ENCODE measurements at places on chromosomes 7 and 10. TPM values are rescaled to one million over a fixed set of nuclear protein-coding genes. Genes with fewer than 3 reads are reported as not detected.
A peak's percentile ranks its signal among the peaks of the same experiment; 100 is the strongest.

The CALHM3 gene
- total RNA-seq: not detected

The GSTO2 gene
- total RNA-seq: 2.8 TPM

The SUGCT gene
- total RNA-seq: 3.3 TPM

GRCh38 chr7:1975581-1975980 is 257.2 kb downstream of the MAD1L1 start:
- H3K36me3 ChIP-seq: no peaks in the 10 kb centered on the region
- H3K4me3 ChIP-seq: no peak overlapping the region
- no peaks in the 10 kb centered on the region for H3K4me1 ChIP-seq
- H3K27ac ChIP-seq: no peak overlapping the region
- DNase-seq: no peak

DNA sequence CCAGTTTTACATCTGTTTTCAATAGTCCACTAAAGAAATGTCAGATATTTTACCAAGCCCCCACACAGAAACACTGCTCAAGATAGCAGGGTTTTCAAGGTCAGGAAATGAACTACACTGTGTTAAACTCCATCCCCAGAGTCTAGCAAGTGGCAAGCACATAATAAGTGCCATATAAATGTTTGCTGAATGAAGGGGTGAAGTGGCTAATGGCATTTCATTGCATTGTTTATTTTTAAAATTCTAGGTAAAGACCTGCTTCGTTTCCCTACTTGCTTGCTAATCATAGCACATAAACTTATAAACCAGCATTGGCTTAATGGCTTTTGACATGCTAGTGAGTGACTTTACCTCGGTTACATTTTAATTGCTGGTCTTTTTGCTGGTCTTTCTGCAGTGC is 322.6 kb downstream of the GRID1 start:
- DNase-seq: no peak
- H3K4me3 ChIP-seq: no peak overlapping the region
- no peaks in the 10 kb centered on the region for H3K27me3 ChIP-seq
- no peaks in the 10 kb centered on the region for H3K4me1 ChIP-seq
- no peaks in the 10 kb centered on the region for H3K36me3 ChIP-seq

DNA sequence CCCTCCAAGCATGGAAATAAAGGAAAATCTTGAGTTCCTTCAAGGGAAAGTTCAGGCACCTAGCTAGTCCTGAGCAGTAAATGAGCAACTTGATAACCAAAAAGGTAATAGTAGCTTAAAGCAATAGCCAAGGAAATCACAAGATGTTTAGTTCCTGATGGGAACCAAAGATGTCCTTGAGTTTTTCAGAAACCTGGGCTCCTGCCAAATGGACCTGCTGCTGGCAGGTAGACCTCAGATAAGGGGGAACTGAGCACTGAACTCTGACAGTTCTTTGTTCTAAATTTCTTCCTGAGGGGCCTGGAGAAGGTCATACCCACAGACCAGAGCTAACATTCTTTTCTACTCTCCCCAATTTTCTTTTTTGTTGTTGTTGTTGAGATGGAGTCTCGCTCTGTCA is 48.5 kb downstream of the TMEM130 start:
- no peak overlapping the region for H3K4me3 ChIP-seq
- H3K4me1 ChIP-seq: peaks cover 58% of the 10 kb centered on the region
- H3K27ac ChIP-seq: peak overlapping the region; percentile 99
- DNase-seq: no peak

GRCh38 chr7:29980151-29980550 is 9.4 kb downstream of the SCRN1 start:
- H3K4me3 ChIP-seq: no peak overlapping the region
- no peak overlapping the region for H3K27ac ChIP-seq
- H3K36me3 ChIP-seq: no peaks in the 10 kb centered on the region
- no peaks in the 10 kb centered on the region for H3K27me3 ChIP-seq

GRCh38 chr7:121744319-121744718 is 128.6 kb upstream of the PTPRZ1 start:
- no peaks in the 10 kb centered on the region for H3K27me3 ChIP-seq
- H3K4me3 ChIP-seq: no peak overlapping the region
- H3K4me1 ChIP-seq: no peaks in the 10 kb centered on the region

GRCh38 chr10:125015356-125015944 is 73.5 kb downstream of the ZRANB1 start:
- H3K4me3 ChIP-seq: peak overlapping the region; percentile 53
- H3K27me3 ChIP-seq: no peaks in the 10 kb centered on the region

GRCh38 chr7:148367731-148368475 is 222.7 kb upstream of the C7orf33 start:
- no peaks in the 10 kb centered on the region for H3K27me3 ChIP-seq
- no peak for DNase-seq
- no peak overlapping the region for H3K4me3 ChIP-seq
- no peak overlapping the region for H3K27ac ChIP-seq
- no peaks in the 10 kb centered on the region for H3K36me3 ChIP-seq

DNA sequence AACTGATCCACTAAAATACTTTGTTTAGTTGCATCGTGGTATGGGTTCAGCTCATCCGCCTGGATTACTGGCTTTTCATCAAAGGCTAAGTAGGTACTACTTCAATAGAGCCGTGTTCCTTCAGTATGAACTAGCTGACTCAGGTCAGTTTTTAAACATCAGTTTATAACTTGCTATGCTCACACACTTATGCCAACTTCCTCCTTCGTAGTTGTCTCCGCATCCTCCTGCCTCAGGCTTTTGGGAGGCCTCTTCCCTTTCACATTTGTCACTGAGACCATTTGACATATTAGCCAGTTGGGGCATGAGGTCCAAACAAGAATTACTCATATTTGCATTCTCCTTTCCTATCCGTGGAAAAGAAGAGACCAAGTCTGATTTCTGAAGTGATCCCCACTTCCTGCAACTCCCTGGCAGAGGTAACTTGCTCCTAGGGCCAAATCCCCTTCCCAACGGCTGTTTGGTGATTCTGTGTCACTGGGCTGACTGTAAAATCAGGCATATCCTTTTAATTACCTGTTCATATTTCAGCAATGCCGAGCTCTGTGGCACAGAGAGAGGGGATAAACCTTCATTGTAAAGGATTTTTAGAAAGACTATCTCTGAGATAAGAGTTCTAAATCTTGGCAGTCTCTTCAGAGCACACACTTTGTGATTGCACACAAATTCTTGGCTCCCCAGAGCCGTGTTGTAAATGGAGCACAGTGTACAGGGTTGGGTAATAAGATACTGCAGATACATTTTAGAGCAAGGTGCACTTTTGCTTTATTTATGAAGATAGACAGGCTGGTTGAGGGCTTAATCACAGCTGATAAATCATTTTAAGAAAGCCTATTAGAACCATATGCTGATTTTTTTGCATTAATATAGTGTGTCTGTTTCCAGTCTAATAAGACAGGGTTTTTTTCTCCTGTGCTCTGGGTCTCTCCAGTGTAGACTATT is 108.0 kb downstream of the CREB5 start:
- no peaks in the 10 kb centered on the region for H3K4me1 ChIP-seq
- H3K27ac ChIP-seq: no peak overlapping the region
- H3K4me3 ChIP-seq: no peak overlapping the region
- no peaks in the 10 kb centered on the region for H3K27me3 ChIP-seq
- H3K36me3 ChIP-seq: no peaks in the 10 kb centered on the region

DNA sequence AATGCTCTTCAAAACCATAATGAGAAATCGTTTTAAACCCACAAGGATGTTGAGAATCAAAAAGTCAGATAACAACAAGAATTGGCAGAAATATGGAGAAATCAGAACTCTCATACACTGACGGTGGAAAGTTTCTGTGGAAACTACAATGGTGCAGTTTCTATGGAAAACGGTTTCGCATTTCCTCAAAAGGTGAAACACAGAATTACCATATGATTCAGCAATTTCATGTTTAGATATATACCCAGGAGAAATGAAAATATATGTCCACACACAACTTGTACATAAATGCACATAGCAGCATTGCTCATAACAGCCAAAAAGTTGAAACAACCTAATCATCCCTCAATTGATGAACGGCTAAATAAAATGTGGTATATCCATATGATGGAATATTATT is 218.2 kb downstream of the ARL4A start:
- H3K4me1 ChIP-seq: no peaks in the 10 kb centered on the region
- H3K36me3 ChIP-seq: no peaks in the 10 kb centered on the region
- H3K27me3 ChIP-seq: no peaks in the 10 kb centered on the region

DNA sequence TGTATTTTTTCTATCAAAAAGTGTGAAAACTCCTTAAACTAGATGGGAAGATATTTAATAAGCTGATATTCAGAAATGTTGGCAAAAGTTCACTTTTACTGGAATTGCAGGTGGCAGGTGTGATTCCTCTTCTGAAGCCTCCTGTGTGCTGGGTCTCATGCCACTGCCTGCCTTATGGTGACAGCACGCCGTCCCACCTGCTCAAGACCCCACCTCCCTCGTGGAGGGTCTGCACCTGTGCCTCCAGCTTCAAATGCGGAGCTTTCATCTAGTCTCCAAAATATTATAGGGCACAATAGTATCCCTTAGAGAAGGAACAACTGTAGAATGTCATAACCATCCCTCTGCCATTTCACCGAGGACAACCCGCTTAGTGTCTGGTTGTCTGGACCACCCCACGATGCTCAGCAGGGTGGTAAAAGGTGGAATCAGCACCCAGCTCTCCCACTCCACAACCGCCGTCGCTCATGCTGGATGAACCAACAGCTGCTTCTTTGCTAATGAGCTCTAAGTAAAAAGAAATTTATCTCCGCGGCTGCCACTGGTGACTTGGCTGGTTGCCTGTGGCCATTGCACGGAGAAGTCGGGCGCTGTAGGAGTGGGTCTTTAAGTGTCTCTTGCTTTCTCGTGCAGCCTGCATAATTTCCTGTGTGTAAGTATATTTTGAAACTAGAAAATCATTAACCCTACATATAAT is 119.3 kb upstream of the TCERG1L start:
- H3K27me3 ChIP-seq: no peaks in the 10 kb centered on the region
- H3K4me3 ChIP-seq: no peak overlapping the region
- H3K36me3 ChIP-seq: no peaks in the 10 kb centered on the region
- no peak overlapping the region for H3K27ac ChIP-seq
- DNase-seq: no peak
- no peaks in the 10 kb centered on the region for H3K4me1 ChIP-seq

Measured in thoracic aorta (tissue), 2 donors.